Heart left ventricle (tissue), 16 donors: ENCODE measurements at places on chromosomes 4 and X. TPM values are rescaled to one million over a fixed set of nuclear protein-coding genes. Genes with fewer than 3 reads are reported as not detected.
A peak's percentile ranks its signal among the peaks of the same experiment; 100 is the strongest.

Gene INTS12
- total RNA-seq = 22.2 TPM

Gene MMAA
- total RNA-seq = 7.5 TPM

Gene FRYL
- 27.0 TPM for total RNA-seq

Gene PHOX2B
- total RNA-seq = not detected

Gene NDP
- total RNA-seq = 0.19 TPM

Gene FGD1
- total RNA-seq = 6.8 TPM

Gene AADAT
- 1.6 TPM for total RNA-seq

Gene HSFX4
- not detected for total RNA-seq

Gene PABPC1L2B
- total RNA-seq = not detected

Gene GPC4
- total RNA-seq = 4.8 TPM

Gene MAGEC3
- not detected for total RNA-seq

- peak overlapping the region; percentile 92 for H3K27ac ChIP-seq
- H3K36me3 ChIP-seq = peaks cover 9% of the 10 kb centered on the region
- no peaks in the 10 kb centered on the region for H3K4me1 ChIP-seq
These were observed 1.1 kb downstream of the MOB1B start for GRCh38 chr4:70903291-70903603.

GRCh38 chr4:7462509-7462971 is 27.8 kb upstream of the PSAPL1 start:
- no peaks in the 10 kb centered on the region for H3K36me3 ChIP-seq
- no peak overlapping the region for H3K4me3 ChIP-seq
- peak; percentile 31 for DNase-seq
- H3K4me1 ChIP-seq = peaks cover 3% of the 10 kb centered on the region

DNA sequence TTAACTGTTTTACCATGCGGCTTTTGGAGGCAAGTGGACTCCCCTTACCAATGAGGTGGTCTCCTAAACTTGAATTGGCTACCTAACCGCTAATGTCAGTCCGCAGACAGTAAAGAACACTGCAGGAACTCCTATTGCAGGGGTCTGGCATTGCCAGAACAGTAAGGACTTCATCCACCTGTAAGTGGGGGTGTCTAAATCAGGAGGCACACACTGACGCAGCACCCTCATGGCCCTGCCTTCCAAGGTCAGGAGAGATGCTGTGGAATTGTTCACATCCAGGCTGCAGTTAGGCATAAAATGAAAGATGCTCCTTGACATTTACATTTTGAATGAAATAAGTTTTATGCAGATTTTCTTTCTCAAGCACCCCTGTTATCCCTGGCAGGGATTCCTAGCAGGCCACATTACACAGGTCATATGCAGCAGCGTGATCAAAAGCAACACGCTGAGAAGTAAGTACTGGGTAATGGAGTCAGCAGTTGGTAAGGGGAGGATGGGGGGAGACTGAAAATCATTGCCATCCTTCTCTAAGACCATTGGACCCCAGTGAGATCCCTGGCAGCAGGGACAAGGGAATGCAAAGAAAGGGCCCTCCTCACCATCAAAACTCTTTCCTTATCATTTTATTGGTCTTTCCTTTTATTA is 3.8 kb downstream of the PPARGC1A start:
- no peaks in the 10 kb centered on the region for H3K27me3 ChIP-seq
- H3K4me3 ChIP-seq = peak overlapping the region; percentile 60
- H3K27ac ChIP-seq = peak overlapping the region; percentile 78
- DNase-seq = no peak
- no peaks in the 10 kb centered on the region for H3K36me3 ChIP-seq
- H3K4me1 ChIP-seq = peaks cover 4% of the 10 kb centered on the region

GRCh38 chr4:22686141-22686540 is 6.6 kb upstream of the GBA3 start:
- no peak overlapping the region for H3K27ac ChIP-seq
- no peak for DNase-seq
- H3K36me3 ChIP-seq = no peaks in the 10 kb centered on the region
- H3K4me1 ChIP-seq = no peaks in the 10 kb centered on the region

GRCh38 chr4:112840061-112840460 is 203.1 kb downstream of the LARP7 start:
- H3K27ac ChIP-seq = no peak overlapping the region
- no peaks in the 10 kb centered on the region for H3K27me3 ChIP-seq
- H3K4me1 ChIP-seq = no peaks in the 10 kb centered on the region
- no peaks in the 10 kb centered on the region for H3K36me3 ChIP-seq
- no peak overlapping the region for H3K4me3 ChIP-seq

- DNase-seq = no peak
- no peaks in the 10 kb centered on the region for H3K4me1 ChIP-seq
- H3K36me3 ChIP-seq = no peaks in the 10 kb centered on the region
- H3K4me3 ChIP-seq = no peak overlapping the region
- H3K27me3 ChIP-seq = no peaks in the 10 kb centered on the region
These were observed 778.1 kb upstream of the SLIT2 start for GRCh38 chr4:19473569-19473968.

DNA sequence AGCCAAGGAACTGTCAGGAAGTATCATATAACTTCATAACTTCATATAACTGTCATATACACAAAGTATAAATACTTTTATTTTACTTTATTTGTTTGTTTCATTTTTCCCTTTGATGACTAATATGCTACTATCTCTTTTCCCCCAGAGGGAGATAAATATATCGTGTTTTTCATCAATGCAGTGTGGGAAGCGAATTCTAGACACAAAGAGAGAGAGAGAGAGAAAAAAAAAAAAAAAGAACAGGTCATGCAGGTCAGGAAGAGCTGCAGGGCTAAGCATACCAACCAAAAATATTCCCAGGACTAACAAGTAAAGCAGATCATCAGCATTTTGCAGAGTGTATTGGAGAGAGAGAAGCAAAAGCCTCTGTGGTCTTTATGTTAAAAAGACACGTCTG is 1849.2 kb downstream of the STIM2 start:
- H3K36me3 ChIP-seq = no peaks in the 10 kb centered on the region
- H3K4me1 ChIP-seq = no peaks in the 10 kb centered on the region
- no peak for DNase-seq

DNA sequence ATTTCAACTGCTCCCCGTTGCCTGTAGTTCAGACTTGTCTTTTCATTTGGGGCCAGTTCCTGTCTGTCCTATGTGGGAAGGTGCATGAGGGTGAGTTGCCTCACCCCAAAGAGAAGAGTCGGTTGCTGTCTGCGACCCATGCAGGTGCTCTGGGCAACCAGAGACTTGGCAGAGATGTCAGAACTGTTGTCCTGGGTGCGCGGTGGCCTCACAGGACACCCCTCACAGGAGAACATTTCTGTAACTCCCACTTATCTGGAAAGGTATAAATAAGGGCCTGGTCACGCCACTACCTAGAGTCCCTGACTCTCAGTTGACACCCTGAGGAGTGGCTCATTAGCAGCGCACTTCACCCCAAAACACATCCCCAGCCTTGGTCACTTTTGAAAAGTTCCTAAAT is 9.7 kb upstream of the NAT8L start:
- H3K4me3 ChIP-seq = no peak overlapping the region
- no peak for DNase-seq
- no peaks in the 10 kb centered on the region for H3K36me3 ChIP-seq

DNA sequence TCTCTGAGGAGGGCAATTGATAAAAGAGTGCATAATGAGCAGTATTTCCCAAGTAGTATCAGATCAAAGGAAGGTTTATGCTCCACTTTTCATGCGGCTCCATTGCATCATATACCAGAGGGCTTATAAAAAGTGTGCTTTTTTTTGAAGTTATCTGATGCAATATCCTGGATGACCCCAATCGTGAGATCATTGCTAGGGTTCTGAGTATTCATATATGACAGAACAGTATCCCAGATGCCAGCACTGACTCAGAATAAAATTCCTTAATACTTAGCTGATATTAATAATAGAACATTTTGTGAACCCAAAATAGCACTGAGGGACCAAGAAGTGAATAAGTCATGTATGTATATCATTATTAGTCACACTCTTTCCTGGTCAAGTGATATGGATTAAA is 945.5 kb upstream of the AGA start:
- no peaks in the 10 kb centered on the region for H3K4me1 ChIP-seq
- DNase-seq = no peak
- no peaks in the 10 kb centered on the region for H3K27me3 ChIP-seq
- no peak overlapping the region for H3K4me3 ChIP-seq
- no peak overlapping the region for H3K27ac ChIP-seq
- H3K36me3 ChIP-seq = no peaks in the 10 kb centered on the region

GRCh38 chr4:156968479-156968984 is 3.1 kb downstream of the PDGFC start:
- no peak overlapping the region for H3K4me3 ChIP-seq
- peak; percentile 56 for DNase-seq

- H3K27ac ChIP-seq = no peak overlapping the region
- no peaks in the 10 kb centered on the region for H3K36me3 ChIP-seq
- H3K27me3 ChIP-seq = no peaks in the 10 kb centered on the region
- no peaks in the 10 kb centered on the region for H3K4me1 ChIP-seq
These were observed 110.7 kb upstream of the TLR3 start for GRCh38 chr4:185958094-185958747.

DNA sequence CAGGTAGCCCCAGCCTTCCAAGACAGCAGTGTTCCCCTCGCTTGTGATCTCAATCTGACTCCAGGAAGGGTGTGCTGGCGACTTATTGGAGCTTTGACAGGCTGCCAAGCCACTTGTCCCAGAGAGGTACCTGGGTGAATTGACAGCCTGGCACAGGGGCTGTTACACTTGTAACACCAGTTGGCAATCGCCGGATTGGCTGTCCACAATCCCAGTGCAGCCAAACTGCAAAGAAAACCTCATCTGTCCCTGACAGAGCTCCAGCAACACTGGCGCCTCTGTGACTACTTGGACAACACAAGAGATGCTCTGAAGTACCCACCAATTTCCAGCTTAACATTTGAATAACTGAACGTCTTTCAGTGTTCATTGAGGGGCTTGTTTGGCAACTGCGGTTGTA is 76.8 kb upstream of the PRPS1 start:
- H3K36me3 ChIP-seq = no peaks in the 10 kb centered on the region
- H3K27ac ChIP-seq = no peak overlapping the region
- peak; percentile 36 for DNase-seq
- H3K4me3 ChIP-seq = no peak overlapping the region
- no peaks in the 10 kb centered on the region for H3K27me3 ChIP-seq
- no peaks in the 10 kb centered on the region for H3K4me1 ChIP-seq

GRCh38 chr4:170497689-170498088 is 407.9 kb upstream of the AADAT start:
- no peak for DNase-seq
- H3K27me3 ChIP-seq = no peaks in the 10 kb centered on the region
- no peak overlapping the region for H3K27ac ChIP-seq
- H3K36me3 ChIP-seq = no peaks in the 10 kb centered on the region

DNA sequence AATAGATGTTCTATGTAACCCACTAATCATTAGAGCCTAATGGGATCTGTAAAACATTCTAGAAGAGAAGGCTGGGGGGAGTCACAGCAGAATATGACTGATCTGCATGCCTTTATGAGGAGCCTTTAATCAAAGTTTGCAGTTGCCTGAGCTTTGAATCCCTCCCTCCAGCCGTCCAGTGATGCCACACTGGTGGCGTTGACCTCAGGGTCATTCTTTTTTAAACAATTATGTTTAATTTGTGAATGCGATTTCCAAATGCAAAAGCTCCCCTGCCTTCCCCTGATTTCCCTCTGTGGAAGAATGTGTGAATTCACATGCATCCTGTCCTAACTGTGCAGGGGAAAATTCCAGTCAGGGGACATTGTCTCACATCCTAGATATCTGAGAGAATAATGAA is 199.7 kb upstream of the GPR101 start:
- H3K4me3 ChIP-seq = no peak overlapping the region
- H3K27ac ChIP-seq = no peak overlapping the region
- no peaks in the 10 kb centered on the region for H3K36me3 ChIP-seq
- no peak for DNase-seq
- no peaks in the 10 kb centered on the region for H3K4me1 ChIP-seq

DNA sequence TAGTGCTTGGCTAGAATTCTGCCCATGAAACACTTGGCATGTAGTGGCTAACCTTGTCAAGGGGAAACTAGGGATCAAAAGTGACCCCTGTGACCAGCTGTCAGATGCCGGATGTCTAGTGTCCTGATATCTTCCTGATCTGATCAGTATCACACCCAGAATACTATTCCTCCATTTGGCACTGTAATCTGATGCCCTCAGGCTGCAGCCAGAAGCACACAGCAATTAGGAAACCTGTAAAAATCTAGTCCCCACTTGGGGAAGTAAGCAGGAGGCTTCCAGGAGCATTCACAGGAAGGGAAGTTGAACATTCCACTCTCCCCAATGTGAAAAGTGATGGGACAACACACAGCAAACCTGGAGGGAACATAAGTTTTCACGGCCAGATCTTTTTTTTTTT is 125.1 kb downstream of the HS6ST2 start:
- DNase-seq = no peak
- H3K4me3 ChIP-seq = no peak overlapping the region
- no peak overlapping the region for H3K27ac ChIP-seq
- H3K4me1 ChIP-seq = no peaks in the 10 kb centered on the region

DNA sequence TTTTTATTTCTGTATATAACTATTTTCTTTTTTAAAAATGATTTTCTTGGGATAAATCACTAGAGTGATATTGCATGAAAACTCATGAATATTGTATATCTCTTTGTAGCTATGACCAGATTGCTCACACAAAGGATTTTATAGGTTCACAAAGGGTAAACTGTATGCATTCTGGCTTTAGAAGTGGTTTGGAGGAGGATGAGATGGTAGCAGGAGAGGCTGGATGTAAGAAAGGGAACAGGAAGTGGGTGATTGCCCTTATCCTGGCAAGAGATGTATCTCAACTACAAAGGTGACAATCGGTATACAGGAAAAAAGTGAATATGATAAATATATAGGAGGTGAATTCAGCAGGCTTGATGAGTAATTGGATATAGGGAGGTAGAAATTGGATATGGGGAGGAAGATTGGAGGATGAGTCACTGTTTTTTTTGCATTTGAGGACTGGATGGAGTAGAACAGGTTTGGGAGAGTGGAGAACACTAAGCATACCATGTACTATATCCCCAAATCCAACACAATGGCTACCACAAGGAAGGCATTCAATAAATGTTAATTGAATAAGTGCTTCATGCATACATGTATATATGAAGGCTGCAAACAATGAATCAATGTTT is 9.9 kb downstream of the FGG start:
- H3K36me3 ChIP-seq = no peaks in the 10 kb centered on the region
- no peak overlapping the region for H3K4me3 ChIP-seq
- H3K27ac ChIP-seq = no peak overlapping the region
- no peaks in the 10 kb centered on the region for H3K27me3 ChIP-seq

GRCh38 chr4:89929425-89930159 is 34.9 kb downstream of the MMRN1 start:
- DNase-seq = no peak
- H3K36me3 ChIP-seq = no peaks in the 10 kb centered on the region
- no peak overlapping the region for H3K27ac ChIP-seq

GRCh38 chrX:116198235-116198634 is 27.7 kb downstream of the AGTR2 start:
- H3K27ac ChIP-seq = no peak overlapping the region
- H3K4me3 ChIP-seq = no peak overlapping the region
- H3K4me1 ChIP-seq = no peaks in the 10 kb centered on the region
- no peaks in the 10 kb centered on the region for H3K27me3 ChIP-seq
- no peaks in the 10 kb centered on the region for H3K36me3 ChIP-seq

- peaks cover 9% of the 10 kb centered on the region for H3K4me1 ChIP-seq
- no peaks in the 10 kb centered on the region for H3K27me3 ChIP-seq
- H3K4me3 ChIP-seq = no peak overlapping the region
- no peaks in the 10 kb centered on the region for H3K36me3 ChIP-seq
- DNase-seq = no peak
- H3K27ac ChIP-seq = no peak overlapping the region
These were observed 108.7 kb upstream of the TTC29 start for GRCh38 chr4:147054228-147054872.
